Stomach (tissue), 19 donors: ENCODE measurements at places on chromosomes 12 and 14. TPM values are rescaled to one million over a fixed set of nuclear protein-coding genes. Genes with fewer than 3 reads are reported as not detected.

Gene MAP3K9
- 7.0 TPM for total RNA-seq

Gene RPL36AL
- total RNA-seq, result 186 TPM

Gene STRN3
- total RNA-seq, result 42.4 TPM

Gene PTPRQ
- 0.92 TPM for total RNA-seq

GRCh38 chr14:76550534-76550933, 174.6 kb downstream of the ESRRB start:
- no peak for DNase-seq
- no peak overlapping the region for H3K27ac ChIP-seq
- no peaks in the 10 kb centered on the region for H3K36me3 ChIP-seq
- H3K27me3 ChIP-seq, result no peaks in the 10 kb centered on the region
- no peak overlapping the region for H3K4me3 ChIP-seq
